Cardiac septum (tissue), 1 donor: ENCODE measurements at places on chromosomes 4 and X.

DNA sequence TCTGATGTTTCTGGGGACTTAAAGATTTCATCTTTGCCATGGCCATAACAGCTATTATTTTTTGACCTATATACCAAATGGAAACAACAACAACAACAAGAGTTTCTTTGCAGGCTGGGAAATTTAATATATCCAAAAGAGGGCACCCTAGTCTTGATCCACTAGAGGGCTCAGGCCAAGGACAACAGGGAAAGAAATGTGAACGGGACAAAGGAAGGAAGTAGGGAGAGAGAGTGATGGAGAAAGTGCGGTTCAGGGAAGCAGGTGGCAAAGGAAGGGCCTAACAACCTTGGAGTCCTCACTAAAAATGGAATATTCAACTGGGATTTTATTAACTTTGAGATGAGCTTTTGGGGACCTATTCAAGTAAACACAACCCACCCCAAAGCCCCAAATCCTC lies 67.8 kb upstream of the SCML1 start:
- no peak for DNase-seq

GRCh38 chr4:129358571-129358970 lies 262.6 kb downstream of the C4orf33 start:
- DNase-seq, result no peak

DNA sequence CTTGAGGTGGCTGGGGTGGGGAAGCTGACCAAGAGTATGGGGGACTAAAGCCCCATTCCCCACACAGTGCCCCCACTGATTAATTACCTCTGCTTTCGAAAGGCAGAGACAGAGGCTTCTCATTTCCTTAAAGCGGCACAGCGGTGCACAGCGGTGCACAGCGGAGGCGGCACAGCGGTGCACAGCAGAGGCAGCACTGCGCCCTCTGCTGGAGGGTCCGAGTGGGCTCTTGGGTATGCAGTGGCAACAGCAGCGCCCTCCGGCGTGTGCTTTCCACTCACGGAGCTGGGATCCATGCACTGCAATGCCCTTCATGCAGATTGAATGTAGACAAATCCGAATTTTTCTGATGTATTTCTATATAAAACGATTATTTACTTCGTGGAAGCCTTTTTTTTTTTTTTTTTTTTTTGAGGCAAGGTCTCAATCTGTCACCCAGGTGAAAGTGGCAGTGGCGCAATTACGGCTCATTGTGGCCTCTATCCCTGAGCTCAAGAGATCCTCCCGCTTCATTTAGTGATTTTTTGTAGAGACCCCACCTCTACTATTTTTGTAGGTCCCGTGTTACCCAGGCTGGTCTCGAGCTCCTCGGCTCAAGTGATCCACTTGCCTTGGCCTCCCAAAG lies 19.7 kb upstream of the PRPS2 start:
- no peak for DNase-seq

GRCh38 chrX:141791856-141792255 lies 46.3 kb upstream of the MAGEC3 start:
- no peak for DNase-seq

GRCh38 chr4:6776920-6777635 lies 5.4 kb upstream of the KIAA0232 start:
- DNase-seq, result no peak

GRCh38 chr4:119537586-119537985 lies 91.0 kb downstream of the PDE5A start:
- DNase-seq, result no peak

DNA sequence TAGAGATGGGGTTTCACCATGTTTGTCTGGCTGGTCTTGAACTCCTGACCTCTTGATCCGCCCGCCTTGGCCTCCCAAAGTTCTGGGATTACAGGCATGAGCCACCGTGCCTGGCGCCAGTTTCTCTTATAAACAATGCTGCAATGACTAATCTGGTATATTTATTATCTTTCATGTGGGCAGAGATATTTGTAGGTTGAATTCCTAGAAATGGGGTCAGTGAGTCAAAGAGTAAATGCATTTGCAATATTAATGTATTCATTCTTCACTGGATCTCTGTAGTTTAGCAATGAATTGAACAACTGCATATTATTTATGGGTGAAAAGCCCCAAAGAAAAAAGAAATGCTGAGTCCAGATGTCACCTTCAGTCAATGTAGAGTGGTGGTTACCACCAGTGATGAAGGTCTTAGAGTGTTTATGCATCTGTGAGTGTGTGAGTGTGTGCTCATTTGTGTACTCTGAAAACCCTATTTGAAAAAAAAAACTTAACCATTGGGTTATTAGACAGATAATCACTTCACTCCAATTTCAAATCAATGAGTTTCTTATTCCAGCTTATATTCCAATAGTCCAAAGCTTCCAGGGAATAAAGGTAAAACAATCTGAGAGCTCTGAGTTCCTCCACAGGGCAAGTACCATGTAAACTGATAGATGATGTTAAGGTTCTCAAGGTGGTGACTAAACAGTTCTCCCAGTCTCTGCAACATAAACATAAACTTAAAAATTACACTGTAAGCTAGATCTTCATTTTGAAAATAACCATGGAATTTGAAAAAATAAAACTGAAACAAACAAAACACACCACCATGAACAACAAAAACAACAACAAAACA lies 22.6 kb upstream of the CD38 start:
- no peak for DNase-seq

DNA sequence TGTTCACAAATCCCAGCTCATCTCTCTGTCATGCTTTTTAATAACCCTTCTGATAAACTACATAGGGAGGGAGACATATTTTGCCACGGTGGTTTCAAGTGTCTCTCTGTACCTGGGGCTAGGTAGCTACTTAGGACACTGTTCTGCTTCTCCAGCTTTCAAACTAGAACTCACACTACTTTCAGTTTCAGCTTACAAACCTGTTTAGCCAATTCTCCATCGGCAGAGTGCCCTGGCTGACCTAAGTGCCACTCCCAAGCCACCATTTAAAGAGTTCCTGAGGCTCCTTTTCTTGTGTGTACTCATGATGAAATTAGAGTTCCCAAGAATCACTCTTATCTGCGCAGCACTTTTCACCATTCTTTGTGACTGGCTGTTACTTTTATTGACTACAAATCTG lies 899.2 kb downstream of the FAT4 start:
- DNase-seq, result no peak

- DNase-seq, result no peak
Observed at GRCh38 chr4:58602022-58602421, 1491.8 kb upstream of the IGFBP7 start.

- DNase-seq, result no peak
Observed at GRCh38 chr4:18180892-18181291, 159.3 kb upstream of the LCORL start.

- no peak for DNase-seq
Observed at GRCh38 chrX:112851161-112851779, 10.6 kb upstream of the AMOT start.

DNA sequence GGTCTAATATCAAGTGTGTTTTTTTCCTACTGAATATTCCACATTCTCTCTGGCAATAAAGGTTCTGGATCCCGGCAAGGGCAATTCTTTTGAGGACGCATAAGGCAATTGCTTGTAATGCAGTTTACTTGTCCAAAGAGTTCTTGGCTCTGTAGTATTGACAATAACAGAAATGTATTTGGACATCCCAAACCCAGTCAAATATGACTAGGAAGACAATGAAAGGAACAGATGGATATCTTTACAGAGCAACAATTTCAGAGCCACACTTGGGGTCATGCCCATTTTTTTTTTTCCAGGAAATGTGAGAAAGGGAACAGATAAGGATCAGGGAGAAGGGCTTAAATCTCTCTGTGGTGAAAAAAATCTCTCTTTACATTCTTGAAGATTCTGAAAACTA lies 12.2 kb downstream of the GK2 start:
- no peak for DNase-seq
